ENCODE measurements at places on chromosomes 1 and 21.

GRCh38 chr1:218845589-218845988 is 328.1 kb upstream of the LYPLAL1 start:
- DNase-seq, result no peak

DNA sequence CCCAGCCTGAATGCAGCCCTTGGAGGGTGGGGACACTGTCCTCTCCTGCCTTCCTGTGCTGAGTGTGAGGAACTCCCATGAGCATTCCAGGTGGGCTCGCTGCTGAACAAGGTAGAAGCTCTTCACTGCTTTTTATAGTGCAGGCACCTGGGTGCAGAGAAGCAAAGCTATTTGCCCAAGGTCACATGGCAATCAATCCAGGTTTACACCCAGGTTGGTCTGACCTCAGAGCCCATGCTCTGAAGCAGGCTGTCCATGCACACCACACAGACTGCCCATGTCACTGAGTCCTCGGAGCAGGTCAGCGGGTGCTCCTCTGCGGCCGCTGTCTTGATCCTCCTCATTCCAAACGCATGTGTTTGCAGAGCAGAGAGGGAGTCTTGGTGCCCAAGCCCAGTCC is 323.4 kb upstream of the VAMP3 start:
- DNase-seq, result no peak

- DNase-seq, result peak; percentile 94
Measured at GRCh38 chr1:154936555-154937084, at the start of gene PMVK. Gene PMVK (minus strand): TSS chr1:154936719. CDS start chr1:154936685, 34 bp downstream.

DNA sequence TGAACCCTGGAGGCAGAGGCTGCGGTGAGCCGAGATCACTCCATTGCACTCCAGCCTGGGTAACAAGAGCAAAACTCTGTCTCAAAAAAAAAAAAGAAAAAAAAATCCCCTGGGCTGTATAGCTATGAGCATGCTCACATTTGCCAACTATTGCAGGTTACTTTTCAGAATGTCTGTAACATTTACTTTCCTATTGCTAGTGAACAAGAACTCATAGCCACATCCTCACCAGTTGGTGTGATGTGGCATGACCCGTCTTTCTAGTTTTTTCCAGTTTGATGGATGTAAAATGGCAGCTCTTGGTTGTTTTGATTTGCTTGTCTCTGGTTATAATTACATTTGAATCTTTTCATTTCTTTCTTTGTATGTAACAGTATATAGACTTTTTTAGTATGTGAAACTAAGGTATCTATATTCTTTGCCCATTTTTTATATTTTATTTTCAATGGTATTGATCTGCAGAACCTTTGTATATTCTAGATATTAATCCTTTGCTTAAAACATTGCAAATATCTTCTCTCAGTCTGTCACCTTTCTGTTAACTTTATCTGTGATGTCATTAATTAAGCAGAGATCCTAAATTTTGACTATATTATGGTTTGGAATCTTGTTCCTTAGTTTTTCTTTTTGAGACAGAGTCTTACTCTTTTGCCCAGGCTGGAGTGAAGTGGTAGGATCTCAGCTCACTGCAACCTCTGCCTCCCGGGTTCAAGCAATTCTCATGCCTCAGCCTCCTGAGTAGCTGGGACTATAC is 11.6 kb downstream of the MED18 start:
- no peak for DNase-seq

- DNase-seq, result no peak
Measured at GRCh38 chr1:213989002-213989855, 1.5 kb downstream of the PROX1 start.

- no peak for DNase-seq
Measured at GRCh38 chr1:111621050-111621449, 1.5 kb downstream of the RAP1A start.

DNA sequence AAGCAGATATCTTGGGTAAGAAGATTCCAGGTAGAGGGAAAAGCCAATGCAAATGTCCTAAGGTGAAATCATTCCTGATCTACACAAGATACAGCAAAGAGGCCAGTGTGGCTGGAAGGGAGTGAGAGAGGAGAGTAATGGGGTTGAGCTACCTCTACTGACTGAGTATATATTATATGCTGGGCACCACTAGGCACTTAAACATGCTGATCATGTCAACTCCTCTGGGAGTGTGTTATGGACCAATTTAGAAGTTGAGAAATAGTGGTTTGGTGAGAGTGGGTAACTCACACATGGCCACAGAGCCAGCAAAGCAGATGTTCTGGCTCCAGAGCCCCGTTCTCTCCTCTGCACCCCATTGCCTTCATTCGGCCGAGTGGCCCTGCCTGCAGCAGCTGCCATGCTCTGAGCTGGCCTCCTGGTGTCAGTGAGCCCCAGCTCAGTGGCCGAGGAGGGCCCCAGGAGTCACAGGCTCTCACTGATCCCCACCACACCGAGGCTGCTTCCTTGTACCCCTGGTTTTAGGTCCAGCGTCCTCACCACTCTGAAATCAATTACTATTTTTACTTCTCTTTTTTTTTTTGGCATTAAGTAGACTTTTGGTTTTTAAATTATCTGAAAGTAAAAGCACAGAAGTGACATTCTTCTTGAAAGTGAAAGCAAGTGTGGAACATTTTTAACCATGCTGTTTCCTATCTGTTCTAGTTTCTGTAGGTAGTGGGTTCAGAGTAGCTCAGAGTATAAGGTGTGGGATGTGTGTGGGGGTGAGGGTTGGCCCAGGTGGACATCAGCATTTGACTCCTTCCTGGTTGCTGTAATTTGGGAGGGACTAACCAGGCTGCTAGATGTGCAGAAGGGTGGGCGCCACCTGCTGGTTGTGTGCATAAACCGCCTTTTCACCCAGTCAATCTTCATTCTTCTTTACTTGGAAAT is 45.8 kb upstream of the CRNN start:
- DNase-seq, result peak; percentile 63

DNA sequence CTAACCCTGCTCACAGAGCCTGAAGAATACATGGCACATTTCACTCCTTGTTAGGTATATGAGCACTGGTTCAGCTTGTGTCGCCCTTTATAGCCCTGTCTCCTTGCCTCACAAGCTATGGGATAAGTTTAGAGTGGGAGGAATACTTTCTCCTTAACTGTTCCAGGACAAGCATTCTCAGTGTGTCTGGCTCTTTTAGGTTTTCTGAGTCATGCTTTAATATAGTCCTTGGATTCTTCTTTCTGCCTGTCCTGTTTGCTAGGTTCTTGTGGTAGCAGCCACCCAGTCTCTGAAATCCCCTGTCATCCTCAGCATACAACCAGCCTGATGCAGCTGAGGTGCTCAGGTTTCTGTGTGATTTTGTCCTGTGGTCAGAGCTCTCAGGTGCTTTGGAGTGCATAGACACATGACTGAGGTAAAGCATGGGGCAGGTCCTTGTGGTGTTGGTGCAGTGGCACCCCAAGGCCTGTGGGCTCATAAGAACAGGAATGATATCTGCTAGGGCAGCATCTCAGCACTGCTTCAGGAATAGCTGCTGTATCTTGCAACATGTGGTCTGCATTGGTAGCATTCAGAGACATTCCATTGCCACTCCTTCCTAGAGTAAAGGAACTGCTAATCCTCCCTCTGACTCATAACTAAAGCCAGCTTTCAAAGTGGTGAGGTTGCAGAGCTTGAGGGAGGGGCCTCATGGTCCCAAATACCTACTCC is 14.2 kb upstream of the CASQ2 start:
- DNase-seq, result no peak

- DNase-seq, result no peak
Measured at GRCh38 chr1:164891615-164892014, 332.6 kb downstream of the PBX1 start.

GRCh38 chr21:33522953-33523349 is 19.0 kb downstream of the GART start:
- no peak for DNase-seq

DNA sequence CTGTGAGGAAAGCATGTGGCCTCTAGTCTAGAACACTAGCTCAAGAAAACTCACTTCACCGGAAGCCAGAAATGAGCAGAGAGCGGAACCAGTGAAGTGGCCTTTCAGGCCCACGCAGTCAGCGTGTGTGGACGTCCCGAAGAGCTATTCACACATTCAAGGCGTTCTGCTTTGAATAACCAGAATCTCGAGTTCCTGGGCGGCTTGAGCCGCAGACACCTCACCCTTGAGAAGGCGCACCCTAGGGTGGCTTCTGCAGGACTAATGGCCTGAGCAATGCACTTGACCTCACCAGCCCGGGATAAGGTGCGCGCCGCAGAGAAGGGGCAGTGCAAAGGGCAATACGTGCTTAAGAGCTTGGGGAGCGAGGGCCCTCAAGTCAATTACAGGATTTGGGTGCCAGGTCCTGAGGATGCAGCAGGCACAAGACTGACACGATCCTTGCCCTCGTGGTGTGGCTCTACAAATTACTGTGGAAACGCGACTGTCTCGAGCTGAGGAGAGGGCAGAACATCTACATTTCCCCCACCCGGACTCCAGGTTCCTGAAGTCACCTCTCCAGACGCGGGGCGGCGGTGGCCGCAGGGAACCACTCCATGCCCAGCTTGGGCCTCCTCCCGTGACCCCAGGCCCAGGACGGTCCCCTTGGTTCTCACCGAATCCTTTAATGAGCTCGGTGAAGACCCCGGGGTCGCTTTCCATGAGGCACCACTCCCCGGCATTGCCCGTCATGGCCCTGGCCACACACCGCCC is 455 bp downstream of the UCHL5 start:
- peak; percentile 46 for DNase-seq

GRCh38 chr1:204257446-204257845 is 43.7 kb upstream of the GOLT1A start:
- no peak for DNase-seq

- peak; percentile 27 for DNase-seq
Measured at GRCh38 chr1:15352128-15352957, 57.3 kb upstream of the EFHD2 start.

GRCh38 chr1:245444147-245444828 is 289.5 kb downstream of the KIF26B start:
- no peak for DNase-seq

- DNase-seq, result no peak
Measured at GRCh38 chr1:106061586-106062495, 994.6 kb upstream of the PRMT6 start.

GRCh38 chr1:14511796-14512585 is 86.5 kb upstream of the KAZN start:
- DNase-seq, result no peak

- no peak for DNase-seq
Measured at GRCh38 chr1:198679535-198680173, 40.8 kb downstream of the PTPRC start.

- DNase-seq, result peak; percentile 19
Measured at GRCh38 chr1:116325922-116326321, 47.1 kb upstream of the ATP1A1 start.

DNA sequence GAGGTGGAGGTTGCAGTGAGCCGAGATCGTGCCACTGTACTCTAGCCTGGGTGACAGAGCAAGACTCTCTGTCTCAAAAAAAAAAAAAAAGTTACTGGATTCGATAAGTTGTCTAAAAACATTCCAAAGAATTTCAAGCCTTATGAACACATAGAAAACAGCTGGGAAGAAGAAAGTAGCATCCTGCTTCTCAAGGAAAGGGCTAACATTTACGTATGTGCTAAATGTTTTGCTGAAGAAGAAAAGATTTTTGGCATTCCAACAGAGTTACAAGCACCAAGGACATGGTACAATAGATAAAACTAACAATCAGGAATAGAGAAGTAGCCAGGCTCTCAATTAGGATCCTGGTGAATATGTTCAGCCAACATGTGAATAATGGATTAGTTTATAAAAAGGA is 69.8 kb downstream of the HFM1 start:
- DNase-seq, result no peak

DNA sequence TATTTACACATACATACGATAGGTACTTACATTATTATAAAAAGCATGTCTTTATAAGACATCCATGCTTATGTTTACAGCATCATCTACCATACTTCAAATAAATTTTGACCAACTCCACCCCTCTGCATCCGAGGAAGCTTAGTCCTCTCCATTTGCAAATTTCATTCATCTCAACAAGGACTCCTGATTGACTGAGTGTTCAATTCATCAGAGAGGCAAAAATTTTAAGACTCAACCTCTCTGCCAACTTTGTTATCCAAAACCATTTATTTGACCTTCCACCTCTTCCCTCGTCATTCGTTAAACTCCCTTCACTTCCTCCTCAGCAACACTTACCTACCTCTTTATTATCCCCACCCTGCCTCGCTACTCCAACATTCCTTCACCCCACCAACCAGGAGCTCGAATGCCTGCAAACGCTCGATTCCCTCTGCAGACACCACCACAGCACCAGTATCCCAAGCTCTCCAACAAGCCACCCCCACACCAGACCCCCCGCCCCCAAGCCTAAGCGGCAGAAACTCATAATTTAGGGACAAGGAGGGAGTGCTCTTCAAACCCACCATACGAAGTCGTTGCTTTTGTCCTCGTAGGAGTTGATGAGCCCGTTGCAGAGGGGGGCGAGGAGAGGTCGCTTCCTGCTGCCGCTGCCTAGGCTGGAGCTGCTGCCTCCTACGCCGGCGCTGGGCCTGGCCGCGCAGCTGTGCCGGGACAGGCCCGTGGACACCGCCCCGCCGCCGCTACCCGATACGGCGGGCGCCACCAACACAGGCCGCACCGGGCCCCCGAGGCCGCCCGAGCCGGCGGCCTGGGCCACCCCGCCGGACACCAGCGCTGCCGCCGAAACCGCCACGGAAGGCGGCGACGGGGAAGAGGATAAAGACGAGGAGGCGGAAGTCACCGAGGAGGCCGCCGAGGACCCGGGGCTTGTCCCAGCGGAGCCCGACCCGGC is 803 bp downstream of the COP1 start:
- no peak for DNase-seq

DNA sequence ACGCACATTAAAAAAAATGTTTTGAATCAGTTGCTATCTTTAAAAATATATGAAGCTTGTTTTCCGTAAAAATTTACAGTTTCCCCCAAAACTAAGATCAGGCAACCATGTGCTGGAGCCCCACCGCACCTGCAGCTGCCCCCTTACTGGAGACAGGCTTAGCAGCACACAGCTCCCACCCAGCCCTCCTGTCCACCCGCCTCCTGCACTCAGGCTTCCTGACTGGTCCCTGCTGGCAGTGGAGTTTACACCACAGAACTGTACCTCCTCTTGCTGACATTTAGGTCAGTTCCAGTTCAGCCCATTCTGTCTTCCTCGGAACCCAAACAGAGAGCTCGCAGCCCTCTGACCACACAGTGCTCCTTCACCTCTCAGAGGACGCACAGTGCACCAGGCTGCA is 2.1 kb downstream of the GPR161 start:
- no peak for DNase-seq

DNA sequence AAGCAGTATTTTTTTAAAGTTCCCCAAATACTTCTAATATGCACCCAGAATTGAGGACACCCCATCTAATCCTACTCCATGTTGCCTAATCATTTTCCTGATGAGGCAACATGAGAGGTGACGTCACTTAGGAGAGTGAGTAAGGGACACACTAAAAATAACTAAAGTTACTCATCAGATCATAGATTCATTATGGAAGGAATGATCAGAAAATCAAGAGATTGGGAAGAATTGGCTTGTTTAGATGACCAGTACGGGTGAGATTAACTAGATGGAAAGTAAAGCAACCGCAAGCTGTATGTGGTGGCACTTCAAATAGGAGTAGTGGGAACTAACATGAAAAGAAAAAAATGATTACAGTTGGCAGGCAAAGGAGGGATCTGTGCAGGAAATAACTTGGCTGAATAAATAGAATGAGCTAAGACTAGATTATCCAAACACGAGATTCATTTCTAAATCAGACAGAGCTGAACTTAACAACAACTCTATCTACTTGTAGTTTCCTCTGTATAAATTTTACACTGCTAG is 61.4 kb upstream of the CXADR start:
- no peak for DNase-seq

All from activated T-helper 2 cell treated with anti-CD3 and anti-CD28 coated beads, Interferon-gamma antibody, Interleukin-2, Interleukin-4, amounts not matched to agents 10 μg/mL and 5 μg/mL and 100 μg/mL, durations not matched to agents 14 hours and 24 hours and 36 hours (primary cell).